ENCODE measurements at places on chromosomes 3 and 15.

DNA sequence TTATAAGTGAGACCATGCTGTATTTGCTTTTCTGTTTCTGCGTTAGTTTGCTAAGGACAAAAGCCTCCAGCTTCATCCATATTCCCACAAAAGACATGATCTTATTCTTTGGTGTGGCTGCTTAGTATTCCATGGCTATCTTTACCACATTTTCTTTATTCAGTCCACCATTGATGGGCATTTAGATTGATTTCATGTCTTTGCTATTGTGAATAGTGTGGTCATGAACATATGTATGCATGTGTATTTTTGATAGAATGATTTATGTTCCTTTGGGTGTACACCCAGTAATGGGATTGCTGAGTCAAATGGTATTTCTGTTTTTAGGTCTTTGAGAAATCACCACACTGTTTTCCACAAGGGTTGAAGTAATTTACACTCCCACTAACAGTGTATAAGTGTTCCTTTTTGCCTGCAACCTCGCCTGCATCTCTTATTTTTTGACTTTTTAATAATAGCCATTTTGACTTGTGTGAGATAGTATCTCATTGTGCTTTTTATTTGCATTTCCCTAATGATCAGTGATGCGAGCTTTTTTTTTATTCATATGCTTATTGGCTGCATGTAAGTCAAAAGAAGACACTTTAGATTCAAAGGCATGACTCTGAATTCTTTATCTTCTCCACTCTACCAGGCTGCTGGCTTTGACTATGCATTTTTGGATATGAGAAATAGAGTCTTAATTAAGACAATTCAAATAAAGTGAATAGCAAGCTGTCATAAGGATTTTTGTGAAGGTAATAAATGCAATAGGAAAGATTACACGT, 183.3 kb upstream of the SYNPR start:
- DNase-seq = no peak
- peaks cover 2% of the 10 kb centered on the region for H3K27me3 ChIP-seq
- H3K4me1 ChIP-seq = no peaks in the 10 kb centered on the region

DNA sequence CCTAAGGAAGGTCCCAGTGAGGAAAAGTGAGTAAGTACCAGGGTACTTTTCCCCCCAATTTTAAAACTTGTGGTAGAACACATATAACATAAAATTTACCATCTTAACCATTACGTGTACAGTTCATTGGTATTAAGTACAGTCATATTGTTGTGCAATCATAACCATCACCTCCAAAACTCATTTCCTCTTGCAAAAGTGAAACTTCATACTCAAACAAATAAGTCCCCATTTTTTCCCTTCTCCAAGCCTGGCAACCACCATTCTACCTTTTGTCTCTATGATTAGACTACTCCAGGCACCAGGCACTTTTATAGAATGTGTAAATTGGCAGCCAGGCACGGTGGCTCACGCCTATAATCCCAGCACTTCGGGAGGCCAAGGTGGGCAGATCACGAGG, 12.2 kb downstream of the PRC1 start:
- DNase-seq = no peak
- peak overlapping the region; percentile 17 for H3K4me3 ChIP-seq
- no peaks in the 10 kb centered on the region for H3K27me3 ChIP-seq
- H3K27ac ChIP-seq = peak overlapping the region; percentile 67

DNA sequence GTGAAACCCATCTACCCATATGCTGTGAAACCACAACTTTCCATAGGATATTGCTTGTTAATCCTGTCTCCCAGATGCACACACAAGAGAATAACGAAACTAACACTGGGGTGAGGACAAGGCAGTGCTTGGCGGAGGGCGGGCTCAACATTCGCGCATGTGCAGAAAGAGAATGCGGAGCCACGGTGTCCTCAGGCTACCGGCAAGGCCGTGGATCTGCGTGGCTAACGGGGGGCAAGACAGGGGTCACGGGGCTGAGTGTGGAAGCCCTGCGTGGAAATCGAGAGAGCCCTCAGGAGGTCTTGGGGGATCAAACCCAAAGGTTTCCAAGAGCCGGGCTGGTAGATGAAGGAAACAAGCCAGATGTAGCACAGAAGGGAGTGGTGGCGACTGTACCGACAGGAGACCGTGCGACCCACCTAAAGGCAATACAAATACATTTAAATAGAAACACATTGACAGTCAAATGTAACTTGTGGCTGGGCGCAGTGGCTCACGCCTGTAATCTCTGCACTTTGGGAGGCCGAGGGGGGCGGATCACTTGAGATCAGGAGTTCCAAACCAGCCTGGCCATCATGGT, 48.5 kb upstream of the TRA2B start:
- H3K4me3 ChIP-seq = no peak overlapping the region
- DNase-seq = no peak
- no peak overlapping the region for H3K27ac ChIP-seq
- H3K4me1 ChIP-seq = peaks cover 5% of the 10 kb centered on the region
- H3K27me3 ChIP-seq = peaks cover 28% of the 10 kb centered on the region

GRCh38 chr3:183818706-183819624, 6.4 kb downstream of the MAP6D1 start:
- H3K36me3 ChIP-seq = peaks cover 6% of the 10 kb centered on the region
- peaks cover 23% of the 10 kb centered on the region for H3K4me1 ChIP-seq
- H3K27me3 ChIP-seq = peaks cover 2% of the 10 kb centered on the region
- DNase-seq = no peak
- no peak overlapping the region for H3K4me3 ChIP-seq
- no peak overlapping the region for H3K27ac ChIP-seq

- H3K4me1 ChIP-seq = no peaks in the 10 kb centered on the region
- DNase-seq = no peak
- H3K27me3 ChIP-seq = peaks cover 2% of the 10 kb centered on the region
- H3K4me3 ChIP-seq = no peak overlapping the region
- H3K36me3 ChIP-seq = no peaks in the 10 kb centered on the region
Measured at GRCh38 chr3:38717355-38718240, 68.1 kb upstream of the SCN5A start.

GRCh38 chr3:27224197-27224596, 145.0 kb downstream of the NEK10 start:
- H3K27ac ChIP-seq = no peak overlapping the region
- no peaks in the 10 kb centered on the region for H3K4me1 ChIP-seq
- DNase-seq = no peak
- no peaks in the 10 kb centered on the region for H3K27me3 ChIP-seq

DNA sequence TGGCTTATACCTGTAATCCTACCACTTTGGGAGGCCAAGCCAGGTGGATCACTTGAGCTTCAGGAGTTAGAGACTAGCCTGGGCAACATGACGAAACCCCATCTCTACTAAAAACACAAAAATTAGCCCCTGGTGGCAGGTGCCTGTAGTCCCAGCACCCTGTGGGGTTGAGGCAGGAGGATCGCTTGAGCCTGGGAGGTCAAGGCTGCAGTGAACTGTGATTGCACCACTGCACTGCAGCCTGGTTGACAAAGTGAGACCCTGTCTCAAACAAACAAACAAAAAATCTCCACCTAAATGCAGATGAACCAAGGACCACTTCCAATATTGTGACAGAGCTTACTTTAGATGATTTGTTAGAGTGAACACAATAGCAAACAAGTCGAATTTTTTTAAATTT, 53.7 kb downstream of the TP53BP1 start:
- peaks cover 10% of the 10 kb centered on the region for H3K36me3 ChIP-seq
- DNase-seq = no peak
- no peak overlapping the region for H3K27ac ChIP-seq
- no peaks in the 10 kb centered on the region for H3K27me3 ChIP-seq

GRCh38 chr3:42123012-42123581, 31.9 kb downstream of the TRAK1 start:
- no peak for DNase-seq
- H3K27ac ChIP-seq = no peak overlapping the region
- H3K27me3 ChIP-seq = no peaks in the 10 kb centered on the region
- no peak overlapping the region for H3K4me3 ChIP-seq
- peaks cover 32% of the 10 kb centered on the region for H3K4me1 ChIP-seq

- H3K27ac ChIP-seq = no peak overlapping the region
- no peaks in the 10 kb centered on the region for H3K4me1 ChIP-seq
- H3K36me3 ChIP-seq = no peaks in the 10 kb centered on the region
- H3K4me3 ChIP-seq = no peak overlapping the region
- DNase-seq = no peak
- H3K27me3 ChIP-seq = no peaks in the 10 kb centered on the region
Measured at GRCh38 chr15:57500979-57501576, 90.6 kb upstream of the MYZAP start.

DNA sequence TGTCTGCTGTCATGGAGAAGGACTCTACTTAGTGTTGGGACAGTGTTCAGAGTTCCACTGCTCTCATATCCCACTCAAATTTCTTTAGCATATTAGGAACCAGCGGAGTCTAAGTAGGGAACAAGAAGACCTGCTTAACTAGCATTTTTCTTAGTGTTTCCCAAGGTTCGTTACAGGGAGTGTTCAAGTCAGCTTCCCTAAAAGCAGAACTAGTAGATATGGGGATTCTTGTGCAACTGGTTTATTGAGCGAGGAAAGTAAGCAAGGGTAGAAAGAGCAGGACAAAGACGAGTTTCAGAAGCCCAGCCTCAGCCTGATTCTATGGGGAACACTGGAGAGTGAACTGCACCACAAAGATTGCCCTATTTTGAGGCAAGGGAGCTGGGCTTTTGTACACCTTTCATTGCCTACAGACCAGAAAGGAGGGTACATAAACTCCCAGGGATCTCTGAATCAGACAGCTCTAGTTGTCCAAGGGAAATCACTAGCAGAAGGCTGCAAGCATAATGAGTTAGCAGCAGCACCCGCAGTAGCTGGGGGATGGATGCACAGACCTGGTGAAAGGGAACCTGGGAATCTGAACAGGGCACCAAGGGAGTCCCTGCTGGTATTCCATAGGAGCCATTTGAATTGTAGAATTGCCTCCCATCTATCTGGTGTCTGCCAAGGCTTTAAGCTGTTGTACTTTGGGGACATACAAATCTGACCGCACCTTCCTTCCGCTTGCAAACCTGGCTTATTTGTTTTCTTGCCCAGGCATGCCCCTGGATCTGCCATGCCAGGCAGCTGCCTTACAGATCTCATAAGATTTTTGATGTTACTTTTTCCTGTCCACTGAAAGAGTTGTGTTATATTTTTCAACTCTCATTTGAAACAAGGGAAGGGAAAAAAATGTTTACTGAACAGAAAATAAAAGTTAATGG, 15.1 kb downstream of the CMTM7 start:
- H3K27me3 ChIP-seq = no peaks in the 10 kb centered on the region
- H3K4me3 ChIP-seq = no peak overlapping the region
- DNase-seq = no peak

GRCh38 chr15:78205856-78206255, 28.5 kb downstream of the ACSBG1 start:
- H3K27ac ChIP-seq = no peak overlapping the region
- no peak overlapping the region for H3K4me3 ChIP-seq
- no peak for DNase-seq
- no peaks in the 10 kb centered on the region for H3K36me3 ChIP-seq
- no peaks in the 10 kb centered on the region for H3K4me1 ChIP-seq
- H3K27me3 ChIP-seq = peaks cover 6% of the 10 kb centered on the region

- peaks cover 1% of the 10 kb centered on the region for H3K27me3 ChIP-seq
- H3K27ac ChIP-seq = no peak overlapping the region
- H3K4me1 ChIP-seq = peaks cover 9% of the 10 kb centered on the region
- H3K36me3 ChIP-seq = no peaks in the 10 kb centered on the region
- no peak for DNase-seq
- H3K4me3 ChIP-seq = no peak overlapping the region
Measured at GRCh38 chr3:136245691-136246090, 4.4 kb upstream of the PCCB start.

- peaks cover 21% of the 10 kb centered on the region for H3K4me1 ChIP-seq
- no peak overlapping the region for H3K27ac ChIP-seq
- no peak overlapping the region for H3K4me3 ChIP-seq
- H3K27me3 ChIP-seq = no peaks in the 10 kb centered on the region
- DNase-seq = no peak
Measured at GRCh38 chr3:36890261-36890660, 54.6 kb downstream of the TRANK1 start.

GRCh38 chr15:100330221-100330620, 11.6 kb downstream of the ADAMTS17 start:
- no peak overlapping the region for H3K27ac ChIP-seq
- H3K27me3 ChIP-seq = peaks cover 7% of the 10 kb centered on the region
- H3K36me3 ChIP-seq = peaks cover 3% of the 10 kb centered on the region
- DNase-seq = no peak
- peaks cover 36% of the 10 kb centered on the region for H3K4me1 ChIP-seq
- peak overlapping the region; percentile 40 for H3K4me3 ChIP-seq

DNA sequence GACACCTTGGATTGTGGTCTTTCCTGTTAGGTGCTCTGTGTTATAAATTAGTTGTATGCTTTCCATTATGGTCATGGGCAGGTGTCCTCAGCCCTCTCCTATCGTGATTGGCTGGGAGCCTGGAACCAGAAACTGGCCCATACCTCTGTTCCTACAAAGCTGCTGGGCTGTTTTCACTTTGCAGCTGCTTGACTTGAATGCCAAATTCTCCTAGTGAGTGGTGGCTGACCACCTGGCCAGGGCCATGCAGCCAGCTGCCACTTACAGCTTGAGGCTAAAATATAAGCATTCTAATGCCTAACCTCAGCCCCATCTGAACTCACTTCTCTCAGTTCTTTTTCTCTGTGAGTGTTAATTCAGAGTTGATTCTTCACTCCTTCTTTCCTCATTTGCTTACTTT, 239.3 kb upstream of the GBE1 start:
- no peak for DNase-seq
- H3K4me1 ChIP-seq = no peaks in the 10 kb centered on the region
- no peak overlapping the region for H3K4me3 ChIP-seq

- H3K4me1 ChIP-seq = no peaks in the 10 kb centered on the region
- peaks cover 27% of the 10 kb centered on the region for H3K27me3 ChIP-seq
- H3K27ac ChIP-seq = no peak overlapping the region
- DNase-seq = no peak
- no peak overlapping the region for H3K4me3 ChIP-seq
Measured at GRCh38 chr15:91660174-91660649, 193.3 kb upstream of the SLCO3A1 start.

DNA sequence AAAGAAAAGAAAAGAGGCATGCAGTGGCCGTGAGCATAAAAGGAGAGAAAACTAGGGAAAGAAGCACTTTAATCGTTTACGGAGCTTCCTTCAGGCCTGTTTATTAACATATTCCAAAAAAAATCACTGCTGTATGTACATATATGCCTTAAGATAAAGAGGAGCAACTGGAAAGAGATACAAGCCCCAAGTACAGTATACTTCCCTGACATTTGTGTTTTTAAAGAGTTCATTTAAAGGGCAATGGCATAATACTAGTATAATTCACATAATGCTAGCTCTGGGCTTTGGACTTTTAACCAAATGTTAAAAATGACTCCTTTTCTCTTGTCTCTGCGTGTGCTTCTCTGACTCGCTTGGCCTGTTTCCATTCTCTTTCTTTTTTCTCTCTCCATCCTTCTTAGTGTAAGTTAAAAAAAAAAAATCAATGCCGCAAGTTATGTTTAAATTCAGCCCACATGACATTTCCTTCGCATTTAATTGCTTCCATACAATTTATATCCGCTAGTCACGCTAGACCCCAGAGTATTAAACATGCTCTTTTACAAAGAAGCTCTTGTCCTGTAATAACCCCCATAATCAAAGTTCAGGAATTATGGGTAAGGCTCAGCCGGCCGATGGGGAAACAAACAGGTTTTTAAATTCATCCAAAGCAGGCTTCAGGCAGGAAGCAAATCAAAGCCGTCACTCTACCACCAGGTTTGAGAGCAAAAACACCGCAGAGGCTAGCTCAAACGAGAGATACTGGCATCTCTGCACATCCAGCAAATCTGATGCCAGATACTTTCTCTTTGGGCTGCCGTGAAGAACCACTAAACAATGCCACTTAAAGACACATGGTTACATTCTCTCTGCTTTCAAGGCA, 19.4 kb downstream of the WWTR1 start:
- no peaks in the 10 kb centered on the region for H3K4me1 ChIP-seq
- H3K27ac ChIP-seq = no peak overlapping the region
- H3K36me3 ChIP-seq = peaks cover 2% of the 10 kb centered on the region
- peaks cover 25% of the 10 kb centered on the region for H3K27me3 ChIP-seq
- no peak for DNase-seq

GRCh38 chr15:59349680-59350420, 22.8 kb downstream of the MYO1E start:
- peaks cover 3% of the 10 kb centered on the region for H3K36me3 ChIP-seq
- H3K27ac ChIP-seq = peak overlapping the region; percentile 68
- no peak for DNase-seq
- peaks cover 2% of the 10 kb centered on the region for H3K27me3 ChIP-seq
